ENCODE measurements at places on chromosomes 1 and 21.

- peak; percentile 74 for DNase-seq
Observed at GRCh38 chr1:39105841-39106765, 80.0 kb downstream of the NDUFS5 start.

GRCh38 chr1:113818578-113818977, 6.3 kb upstream of the RSBN1 start:
- no peak for DNase-seq

- DNase-seq, result no peak
Observed at GRCh38 chr1:87219141-87219540, 109.5 kb upstream of the LMO4 start.

DNA sequence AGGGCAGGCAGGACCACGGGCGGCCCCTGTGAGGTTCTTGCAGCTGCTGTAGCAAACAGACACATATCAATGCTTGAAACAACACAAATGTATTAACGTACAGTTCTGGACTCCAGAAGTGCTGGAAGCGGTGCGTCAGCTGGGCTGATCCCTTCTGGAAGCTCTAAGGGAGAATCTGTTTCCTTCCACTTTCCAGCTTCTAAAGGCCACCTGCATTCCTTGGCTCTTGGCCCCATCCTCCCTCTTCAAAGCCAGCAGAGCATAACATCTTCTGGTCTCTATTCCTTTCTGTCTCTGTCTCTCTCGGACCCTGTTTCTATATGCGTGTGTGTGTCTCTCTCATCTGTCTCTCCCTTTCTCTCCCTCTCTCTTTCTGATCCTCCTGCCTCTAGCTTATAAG, 102.3 kb downstream of the SPSB1 start:
- no peak for DNase-seq

DNA sequence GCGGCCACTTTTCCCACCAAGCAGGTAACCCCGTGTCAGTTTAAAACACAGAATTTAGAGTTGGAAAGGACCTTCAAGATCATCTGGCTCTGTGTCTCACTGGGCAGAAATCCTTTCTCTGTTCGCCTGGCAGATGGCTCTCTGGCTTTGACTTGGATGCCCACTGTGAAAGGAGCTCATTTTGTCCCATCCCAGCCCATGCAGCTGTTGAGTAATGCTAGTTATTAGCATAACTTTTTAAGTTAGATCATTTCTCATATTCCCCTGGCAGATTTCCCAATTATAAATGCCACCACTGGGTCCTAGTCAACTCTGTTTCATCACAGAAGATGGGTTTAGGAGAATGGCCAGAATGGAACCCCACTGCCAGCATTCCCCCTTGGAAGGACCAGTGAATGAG, 55.9 kb downstream of the SLC35F3 start:
- no peak for DNase-seq

GRCh38 chr1:235417086-235417697, 50.0 kb downstream of the TBCE start:
- DNase-seq, result peak; percentile 63

GRCh38 chr1:56190806-56191365, 388.5 kb downstream of the PLPP3 start:
- DNase-seq, result no peak

- DNase-seq, result no peak
Observed at GRCh38 chr1:177567393-177567792, 396.6 kb downstream of the BRINP2 start.

- no peak for DNase-seq
Observed at GRCh38 chr21:21029164-21029563, 31.0 kb downstream of the NCAM2 start.

GRCh38 chr21:35420656-35421055, 371.6 kb upstream of the RUNX1 start:
- DNase-seq, result no peak

DNA sequence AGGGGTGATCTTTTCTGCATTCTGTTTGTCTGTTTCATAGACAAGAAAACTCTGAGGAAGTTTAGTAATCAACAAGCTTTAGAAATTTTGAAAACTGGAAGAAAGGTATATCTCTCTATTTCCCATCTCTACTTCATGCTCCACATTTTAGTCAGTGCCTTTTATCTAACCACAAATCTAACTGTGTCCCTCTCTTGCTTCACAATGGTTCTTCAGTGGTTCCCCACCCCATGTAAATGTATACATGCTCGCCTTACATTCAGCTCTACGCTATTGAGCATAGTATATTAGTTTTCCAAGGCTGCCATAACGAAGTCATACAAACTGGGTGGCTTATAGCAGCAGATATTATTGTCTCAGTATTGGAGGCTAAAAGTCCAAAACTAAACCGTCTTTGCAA, 14.4 kb upstream of the SAMSN1 start:
- DNase-seq, result no peak

- peak; percentile 52 for DNase-seq
Observed at GRCh38 chr1:47190857-47191256, 1.0 kb upstream of the PDZK1IP1 start.

GRCh38 chr1:215895276-215895675, 328.2 kb downstream of the KCTD3 start:
- no peak for DNase-seq

GRCh38 chr1:21664806-21665588, 4.2 kb downstream of the RAP1GAP start:
- DNase-seq, result no peak

Data from small intestine (tissue), 16 donors.